ENCODE measurements at places on chromosomes 4 and X.

GRCh38 chrX:148960060-148960459 is 459.6 kb downstream of the AFF2 start:
- no peak for DNase-seq

DNA sequence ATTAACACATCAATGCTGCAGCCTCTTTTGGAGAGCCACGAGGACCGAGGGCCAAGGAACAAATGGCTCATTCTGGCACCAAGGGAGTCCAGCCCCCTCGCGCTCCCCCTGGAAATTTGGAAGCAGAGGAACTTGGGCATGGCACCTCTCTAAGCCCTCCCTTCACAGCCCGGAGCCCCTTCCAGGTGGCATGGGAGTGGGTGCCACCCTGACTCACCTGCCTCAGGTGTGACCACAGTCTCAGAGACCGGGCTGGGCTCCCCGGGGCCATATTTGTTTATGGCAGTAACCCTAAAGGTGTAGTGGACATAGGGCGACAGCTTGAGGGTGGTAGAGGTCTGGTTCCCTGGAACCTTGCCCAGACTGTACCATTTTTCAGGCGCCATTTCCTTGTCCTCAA is 18.8 kb downstream of the L1CAM start:
- DNase-seq, result no peak

- DNase-seq, result no peak
These were observed at the start of gene TEX13D for GRCh38 chrX:124332481-124333424. TEX13D (plus strand) TSS chrX:124332660; CDS start chrX:124332918, 258 bp downstream.

- DNase-seq, result no peak
These were observed 49.8 kb downstream of the SCLT1 start for GRCh38 chr4:129043523-129043922.

DNA sequence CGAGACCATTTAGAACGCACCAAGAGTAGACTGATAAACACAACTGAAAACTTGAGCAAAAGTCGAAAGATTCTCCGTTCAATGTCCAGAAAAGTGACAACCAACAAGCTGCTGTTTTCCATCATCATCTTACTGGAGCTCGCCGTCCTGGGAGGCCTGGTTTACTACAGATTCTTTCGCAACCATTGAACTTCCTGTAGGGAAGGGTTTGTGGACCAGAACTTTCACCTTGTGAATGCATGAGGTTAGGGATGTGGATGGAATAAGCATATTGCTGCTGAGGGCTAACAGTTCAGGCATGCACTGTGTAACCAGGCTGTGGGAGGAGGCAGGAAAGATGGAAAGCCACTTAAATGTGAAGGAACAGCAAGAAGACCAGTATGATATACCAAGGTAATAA is 20.9 kb upstream of the ING2 start:
- DNase-seq, result no peak

GRCh38 chrX:132214518-132214917 is 4.7 kb downstream of the RAP2C start:
- no peak for DNase-seq
